Endothelial cell of umbilical vein (primary cell): ENCODE measurements at places on chromosomes 12 and 14.

DNA sequence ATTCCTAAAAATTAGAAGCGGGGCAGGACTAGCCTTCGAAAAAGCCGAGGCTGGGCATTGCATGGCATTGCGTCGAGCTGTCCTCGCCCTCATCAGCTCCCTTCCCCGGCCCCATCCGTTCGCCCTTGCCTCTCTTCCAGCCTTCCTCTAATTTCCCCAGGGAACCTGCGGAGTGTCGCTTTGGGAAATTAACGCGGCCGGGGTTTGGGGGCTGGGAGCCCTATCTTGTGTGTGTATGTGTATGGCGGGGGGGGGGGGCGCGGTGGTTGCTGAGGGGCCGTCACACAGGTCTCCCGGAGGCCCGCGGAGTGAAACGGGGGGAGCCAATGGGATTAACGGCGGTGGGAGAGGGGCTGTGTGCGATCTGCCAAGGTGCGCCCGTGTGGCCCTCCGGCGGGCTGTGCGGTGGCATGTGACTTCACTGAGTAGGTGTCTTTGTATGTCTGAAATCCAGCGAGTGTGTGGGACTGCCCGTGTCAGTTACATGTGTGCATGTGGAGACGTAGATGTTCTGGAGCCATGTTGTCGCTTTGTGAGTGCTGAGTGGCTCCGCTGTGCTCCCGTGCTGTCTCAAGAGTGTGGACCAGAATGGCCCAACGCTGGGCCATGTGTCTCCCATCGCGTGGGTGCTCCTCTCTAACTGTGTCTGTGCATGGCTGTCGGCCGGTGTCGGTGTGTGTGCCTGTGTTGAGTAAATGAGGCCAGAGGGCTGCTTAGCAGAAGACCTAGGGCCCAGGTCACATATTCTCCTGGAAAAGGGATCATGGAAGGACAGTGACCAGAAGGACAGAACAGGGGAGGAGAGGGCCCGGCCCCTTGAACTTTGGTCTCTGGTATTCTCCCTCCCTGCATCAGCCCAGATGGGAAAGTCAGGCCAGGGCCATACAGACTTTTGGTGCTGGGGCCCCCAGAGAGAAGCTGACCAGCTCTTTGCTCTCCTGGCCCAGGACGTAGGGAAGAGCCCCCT, 1.5 kb downstream of the PTMS start:
- DNase-seq = peak; percentile 32

DNA sequence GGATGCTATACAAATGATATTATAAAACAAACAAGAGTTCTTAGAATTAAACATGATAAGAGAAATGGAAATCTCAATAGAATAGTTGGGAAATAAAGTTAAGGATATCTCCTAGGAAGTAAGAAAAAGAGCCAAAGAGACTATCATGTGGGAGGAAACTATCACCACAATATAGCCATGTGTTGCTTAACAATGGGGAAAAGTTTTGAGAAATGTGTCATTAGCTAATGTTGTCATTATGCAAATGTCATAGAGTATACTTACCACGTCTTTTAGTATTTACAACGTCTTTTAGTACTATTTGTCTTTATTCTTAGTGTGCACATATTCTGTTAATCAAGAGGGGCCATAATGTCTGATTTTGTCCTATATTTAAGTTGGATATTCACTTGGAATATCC, 58.7 kb downstream of the ZNF641 start:
- DNase-seq = no peak

DNA sequence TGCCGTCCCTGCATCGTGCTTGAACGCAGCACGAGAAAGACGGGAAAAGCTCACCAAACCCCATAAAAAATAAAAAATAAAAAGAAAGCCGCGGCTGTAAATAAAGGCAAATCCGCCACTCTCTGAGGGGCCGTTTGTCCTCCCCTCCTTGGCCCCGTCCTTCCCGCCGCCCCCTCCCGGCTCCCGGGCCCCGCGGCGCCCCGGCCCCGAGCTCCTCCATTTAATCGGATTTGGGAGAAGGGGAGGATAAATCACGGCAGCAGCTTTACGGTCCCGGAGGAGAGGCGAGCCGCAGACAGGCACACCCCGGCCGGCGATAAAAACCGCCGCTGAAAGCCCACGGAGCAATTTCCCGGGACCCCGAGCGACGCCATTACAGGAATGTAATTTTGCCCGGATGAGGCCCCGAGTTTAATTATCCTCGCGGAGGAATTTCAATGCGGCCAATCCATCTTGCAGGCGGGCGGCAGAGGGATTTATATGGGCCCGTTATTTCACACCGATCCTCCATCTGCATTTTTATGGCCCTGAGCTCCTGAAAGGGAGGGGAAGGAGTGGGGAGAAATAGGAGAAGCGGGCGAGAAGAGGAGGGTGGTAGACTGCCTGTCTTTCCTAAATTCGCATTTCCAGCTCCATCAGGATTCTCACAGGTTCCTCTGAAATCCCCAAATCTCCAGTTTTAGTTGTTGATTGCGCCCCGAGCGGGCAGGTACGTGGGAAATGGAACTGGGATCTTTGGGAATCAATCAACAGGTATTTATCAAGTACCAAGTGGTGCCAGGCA, 1.3 kb upstream of the ATP5MC2 start:
- peak; percentile 26 for DNase-seq

- DNase-seq = no peak
These were observed 11.7 kb downstream of the NAV3 start for GRCh38 chr12:77842430-77842829.

DNA sequence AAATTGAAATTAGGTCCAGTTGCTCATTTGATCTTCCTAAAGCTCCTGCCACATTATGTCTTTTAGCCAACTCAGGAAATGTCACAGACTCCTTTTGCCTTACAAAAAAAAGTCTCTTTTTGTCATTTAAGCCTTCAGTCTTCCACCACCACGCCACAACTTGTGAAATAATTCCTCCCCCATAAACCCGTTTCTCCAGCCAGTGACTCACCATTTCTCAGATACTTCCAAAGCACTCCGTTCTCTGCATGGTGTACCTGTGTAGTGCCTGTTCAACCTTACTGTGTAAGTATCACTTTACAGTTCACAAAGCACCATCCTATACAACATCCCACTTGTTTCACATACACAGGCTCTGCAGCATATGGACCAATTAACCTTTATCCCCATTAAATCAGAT, 139.5 kb upstream of the AEBP2 start:
- no peak for DNase-seq

- DNase-seq = no peak
These were observed 176.3 kb downstream of the ESR2 start for GRCh38 chr14:64117671-64118402.

- DNase-seq = no peak
These were observed 26.2 kb downstream of the WNK1 start for GRCh38 chr12:778615-779014.

- no peak for DNase-seq
These were observed 341.8 kb downstream of the GLT1D1 start for GRCh38 chr12:129195081-129195480.

DNA sequence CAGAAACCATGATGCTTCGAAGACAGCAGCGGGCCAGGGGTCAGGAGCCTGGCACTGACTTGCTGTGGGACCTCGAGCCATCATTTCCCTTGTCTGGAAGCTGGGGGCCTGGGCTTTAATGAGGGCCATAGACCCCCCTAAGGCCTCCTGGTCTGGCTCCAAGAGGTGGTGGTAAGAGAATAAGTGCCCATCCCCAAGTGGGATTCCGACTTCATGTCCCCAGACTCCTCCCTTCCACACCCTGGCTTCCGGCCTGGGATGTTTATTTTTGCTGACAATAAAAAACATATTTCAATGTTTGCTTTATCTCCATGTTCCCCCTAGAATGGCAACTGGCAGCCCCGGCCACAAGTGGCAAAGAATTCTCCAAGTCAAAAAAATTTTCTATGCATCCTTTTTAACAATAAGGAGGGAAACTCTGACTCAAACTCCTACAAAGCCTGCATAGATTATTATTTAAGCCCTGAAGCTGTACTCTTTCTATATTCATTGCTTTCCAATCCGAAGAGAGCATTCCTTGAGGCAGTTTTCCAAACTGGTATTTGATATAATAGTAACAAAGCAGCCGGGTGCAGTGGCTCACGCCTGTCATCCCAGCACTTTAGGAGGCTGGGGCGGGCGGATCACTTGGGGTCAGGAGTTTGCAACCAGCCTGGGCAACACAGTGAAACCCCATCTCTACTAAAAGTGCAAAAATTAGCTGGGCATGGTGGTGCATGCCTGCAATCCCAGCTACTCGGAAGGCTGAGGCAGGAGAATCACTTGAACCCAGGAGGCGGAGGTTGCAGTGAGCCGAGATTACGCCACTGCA, 84.0 kb downstream of the ITPK1 start:
- no peak for DNase-seq

- peak; percentile 84 for DNase-seq
These were observed 694 bp downstream of the TMBIM6 start for GRCh38 chr12:49741882-49742620.

DNA sequence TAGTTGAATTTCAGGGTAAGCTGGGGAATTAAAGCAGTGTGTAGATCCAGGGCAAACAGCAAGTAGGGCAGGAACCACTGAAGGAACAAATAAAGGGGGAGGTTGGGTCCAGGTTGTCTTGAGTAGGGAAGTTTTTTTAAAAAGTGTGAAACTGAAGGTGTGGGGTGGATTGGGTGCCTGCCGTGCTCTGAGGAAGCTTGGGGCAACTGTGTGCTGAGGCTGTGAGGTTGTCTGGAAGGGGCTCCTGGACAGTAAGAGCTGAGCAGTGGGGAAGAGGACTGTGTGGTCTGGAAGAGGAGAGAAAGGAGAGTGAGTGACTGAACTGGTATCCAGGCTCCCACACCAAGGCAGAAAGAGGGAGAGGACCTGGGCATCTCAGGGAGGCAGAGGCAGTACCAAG, 10.9 kb upstream of the GPR162 start:
- DNase-seq = no peak

DNA sequence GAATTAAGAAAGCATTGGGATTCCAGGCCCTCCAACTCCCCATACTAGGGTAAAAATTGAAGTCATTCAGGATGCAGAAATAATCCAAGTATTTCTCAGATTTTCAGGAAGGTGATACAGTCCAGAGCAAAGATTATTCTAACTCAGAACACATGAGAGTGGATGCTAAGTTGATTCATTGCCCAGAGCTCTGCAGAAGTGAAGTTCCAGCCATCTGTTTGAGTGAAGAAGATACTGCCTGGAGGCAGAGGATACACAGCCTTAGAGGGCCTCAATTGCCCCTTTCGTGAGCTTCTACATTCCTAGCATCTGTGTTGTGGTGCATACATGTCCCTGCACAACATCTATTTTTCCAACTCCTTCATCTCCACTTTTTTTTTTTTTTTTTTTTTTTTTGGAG, 36.9 kb upstream of the SMUG1 start:
- DNase-seq = no peak

DNA sequence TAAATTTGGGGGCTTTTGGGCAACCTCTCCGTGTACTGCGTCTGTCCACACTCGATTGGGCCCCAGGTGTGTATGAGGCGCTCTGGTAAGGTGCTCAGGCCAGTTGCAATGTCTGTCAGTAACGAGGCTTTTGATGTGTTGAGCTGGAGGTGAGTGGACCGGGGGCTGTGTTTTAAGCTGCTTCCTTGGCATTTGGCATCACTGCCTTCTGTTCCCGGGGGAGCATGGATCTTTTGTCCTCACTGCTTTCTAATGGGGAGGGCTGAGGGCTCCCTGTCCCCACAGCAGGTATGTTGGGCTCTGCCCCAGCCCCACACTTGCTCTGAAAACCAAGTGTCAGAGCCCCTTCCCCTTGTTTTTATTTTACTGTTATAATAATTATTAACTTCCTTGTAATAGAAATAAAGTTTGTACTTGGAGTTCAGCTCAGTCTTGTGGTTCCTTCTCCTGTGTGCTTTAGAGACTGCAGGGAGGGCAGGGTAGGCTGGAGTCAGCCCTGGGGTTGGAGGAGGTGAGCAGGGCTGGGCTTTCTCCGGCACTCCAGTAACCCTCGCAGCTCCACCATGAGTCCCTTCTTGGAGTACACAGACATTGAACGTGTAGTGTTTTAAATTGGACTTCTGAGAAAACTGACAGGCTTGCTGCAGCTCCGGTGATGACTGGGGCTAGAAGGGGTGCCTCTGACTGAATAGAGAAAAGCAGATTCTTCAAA, 28.0 kb downstream of the TRAFD1 start:
- DNase-seq = no peak

GRCh38 chr12:127690161-127690560, 576.8 kb upstream of the TMEM132C start:
- DNase-seq = no peak

DNA sequence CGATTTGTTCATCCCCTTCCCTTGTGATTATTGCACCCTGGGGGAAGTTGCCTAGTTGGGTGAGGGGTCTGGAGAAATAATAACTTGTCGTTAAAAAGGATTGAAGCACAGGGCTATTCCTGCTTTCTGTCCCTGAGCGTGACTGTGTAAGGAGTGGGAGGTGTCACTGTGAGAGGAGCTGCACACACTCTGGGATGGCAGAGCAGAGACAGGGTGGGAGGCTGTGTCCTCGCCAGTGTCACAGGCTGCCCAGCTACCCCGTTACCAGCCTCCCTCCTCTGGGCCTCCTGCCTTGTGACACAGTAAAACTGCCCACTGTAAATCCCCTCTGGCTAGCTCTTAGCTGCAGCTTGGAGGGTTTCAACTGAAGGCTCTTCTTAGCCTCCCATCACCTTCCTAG, 460.6 kb downstream of the AACS start:
- DNase-seq = no peak

DNA sequence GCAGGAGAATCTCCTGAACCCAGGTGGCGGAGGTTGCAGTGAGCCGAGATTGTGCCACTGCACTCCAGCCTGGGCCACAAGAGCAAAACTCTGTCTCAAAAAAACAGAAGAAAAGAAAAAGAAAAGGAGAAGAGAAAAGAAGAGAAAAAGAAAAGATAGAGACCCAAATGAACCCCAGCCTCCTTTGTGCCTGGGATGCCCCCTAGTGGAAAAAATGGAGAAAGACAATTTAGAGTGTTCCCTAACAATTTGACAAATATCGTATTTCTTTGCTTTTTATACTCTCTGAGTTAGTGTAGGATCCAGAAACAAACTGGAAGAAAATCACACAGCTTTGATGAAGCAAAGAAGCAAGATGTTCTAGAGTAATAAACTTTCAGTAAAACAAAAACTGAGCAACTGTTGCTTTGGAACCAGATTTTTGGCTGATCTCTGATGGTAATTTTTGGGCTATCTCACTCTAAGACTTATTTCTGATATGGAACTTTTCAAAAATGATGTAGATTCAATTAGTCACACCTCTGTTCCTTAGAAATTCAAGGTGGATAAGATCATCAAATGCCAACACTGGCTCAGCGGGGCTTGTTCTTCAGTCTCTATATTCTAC, 18.6 kb upstream of the PRKAB1 start:
- DNase-seq = no peak

DNA sequence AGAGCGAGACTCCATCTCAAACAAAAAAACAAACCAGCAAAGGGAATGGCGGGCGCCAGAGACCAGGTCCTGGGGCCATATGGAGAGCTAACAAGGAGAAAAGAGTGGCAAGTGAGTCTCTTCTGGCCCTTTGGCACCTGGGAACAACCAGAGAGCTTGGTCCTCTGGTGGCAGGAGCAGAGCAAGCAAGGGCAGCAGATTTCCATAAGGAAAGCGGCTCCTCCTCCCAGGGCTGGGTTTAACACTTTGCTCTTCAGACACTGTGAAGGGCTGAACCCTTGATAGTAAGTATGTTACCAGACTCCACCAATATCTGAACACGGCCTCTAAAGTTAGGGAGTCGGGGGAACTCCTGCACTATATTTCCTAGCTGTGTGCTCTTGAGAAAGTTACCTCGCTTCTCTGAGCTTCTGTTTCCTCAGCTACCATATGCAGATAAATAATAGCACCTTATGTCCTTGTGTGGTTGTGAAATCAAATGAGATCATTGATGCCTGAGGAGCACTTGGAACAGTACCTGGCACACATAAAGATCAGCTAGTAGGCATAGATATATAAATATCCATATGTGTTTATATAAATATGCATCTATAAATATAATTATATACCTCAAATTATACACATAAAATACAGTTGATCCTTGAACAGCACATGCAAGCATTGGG, 33.4 kb upstream of the PLEKHG6 start:
- DNase-seq = peak; percentile 46
